ENCODE measurements at places on chromosomes 2 and 18.

DNA sequence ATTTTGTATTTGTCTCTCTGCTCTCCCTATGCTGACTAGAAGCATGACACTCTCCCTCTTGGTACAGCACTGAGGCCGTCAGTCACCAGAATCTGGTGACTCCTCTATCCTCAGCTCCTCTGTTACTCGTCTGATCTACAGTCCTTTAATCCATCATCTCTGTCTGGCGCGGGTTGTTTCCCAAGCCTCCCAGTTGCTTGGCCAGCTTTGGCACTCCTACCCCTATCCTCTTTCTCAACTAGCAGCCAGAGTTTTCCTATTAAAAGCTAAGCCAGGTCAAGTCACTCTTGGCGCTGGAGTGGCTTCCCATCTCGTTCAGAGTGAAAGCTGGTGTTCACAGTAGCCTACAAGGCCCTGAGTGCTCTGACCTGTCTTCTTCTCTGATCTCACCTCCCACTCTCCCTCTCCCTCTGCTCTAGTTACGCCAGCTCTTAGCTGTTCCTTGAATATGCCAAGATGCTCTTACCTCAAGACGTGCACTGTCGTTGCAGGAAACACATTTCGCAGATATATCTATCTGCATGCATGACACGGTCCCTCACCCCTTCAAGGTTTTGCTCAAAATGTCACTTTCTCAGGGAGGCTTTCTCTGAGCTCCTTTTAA, 41.8 kb upstream of the PSME4 start:
- no peak for DNase-seq

DNA sequence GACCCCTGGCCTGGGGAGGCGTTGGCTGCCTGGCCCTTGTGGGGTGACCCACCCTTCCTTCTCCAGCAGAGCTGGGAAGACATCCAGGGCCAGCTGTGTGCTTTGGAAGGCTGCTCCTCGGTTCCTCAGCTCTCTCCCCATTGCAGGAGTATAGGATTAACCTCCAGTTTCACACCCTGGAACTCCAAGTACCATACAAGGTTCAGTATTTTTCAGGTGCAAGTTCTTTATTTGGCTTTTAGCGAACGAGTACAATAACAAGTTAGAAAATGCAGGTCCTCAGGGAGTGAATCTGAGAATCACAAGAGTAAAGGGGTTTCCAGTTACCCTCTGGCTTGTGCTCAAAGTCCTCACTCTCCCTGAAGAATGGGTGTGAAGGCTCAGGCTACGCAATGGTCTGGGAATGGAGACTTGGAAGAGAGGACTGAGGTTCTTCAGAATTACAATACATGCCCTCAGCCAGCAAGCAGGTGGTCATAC, 101.2 kb downstream of the APOB start:
- no peak for DNase-seq

- no peak for DNase-seq
These were observed 51.1 kb downstream of the PLEKHM3 start for GRCh38 chr2:207974216-207974605.

- no peak for DNase-seq
These were observed 490.1 kb upstream of the REG3G start for GRCh38 chr2:78535395-78535794.

- DNase-seq, result no peak
These were observed 87.2 kb downstream of the LPIN1 start for GRCh38 chr2:11833601-11834000.

- DNase-seq, result no peak
These were observed 87.4 kb upstream of the RBMS1 start for GRCh38 chr2:160581035-160581434.

DNA sequence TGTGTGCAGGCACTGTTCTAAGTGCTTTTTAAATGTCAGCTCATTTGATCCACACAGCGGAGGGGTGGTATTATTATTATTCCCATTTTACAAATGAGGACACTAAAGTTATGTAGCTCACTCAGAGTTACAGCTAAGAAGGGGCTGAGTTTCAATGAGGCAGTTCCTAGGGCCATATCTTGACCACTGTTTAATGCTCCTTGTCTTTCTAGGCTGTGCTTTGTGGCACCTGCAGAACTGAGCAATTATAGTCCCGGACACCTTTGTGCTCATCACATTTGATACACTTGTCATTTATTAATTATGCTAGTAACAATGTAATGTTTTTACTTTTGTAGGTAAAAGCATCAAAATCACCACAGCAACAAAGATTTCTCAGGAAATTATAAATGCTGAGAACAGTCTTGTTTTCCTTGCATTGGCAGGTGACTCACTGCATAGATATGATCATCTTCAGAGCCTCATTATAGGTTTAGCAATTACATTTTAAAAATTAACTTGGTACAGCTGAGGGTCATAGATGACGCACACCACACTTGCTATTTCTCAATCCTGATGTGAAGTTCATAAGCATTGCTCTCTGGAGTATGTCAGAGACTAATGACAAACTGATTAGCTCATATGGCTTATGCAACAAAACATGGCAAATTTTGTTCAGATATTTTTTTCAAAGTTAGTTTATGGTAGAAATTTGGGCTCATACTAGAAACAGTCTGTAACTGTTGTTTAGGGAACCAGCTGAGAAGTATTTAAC, 366.8 kb downstream of the TGIF1 start:
- DNase-seq, result no peak

GRCh38 chr18:61949946-61950345, 57.1 kb upstream of the RNF152 start:
- DNase-seq, result no peak

GRCh38 chr2:237552908-237553307, 13.5 kb upstream of the PRLH start:
- DNase-seq, result no peak

- DNase-seq, result no peak
These were observed 4.8 kb upstream of the MRPL44 start for GRCh38 chr2:223952280-223952968.

- DNase-seq, result no peak
These were observed 5.6 kb downstream of the PAX8 start for GRCh38 chr2:113273027-113273551.

DNA sequence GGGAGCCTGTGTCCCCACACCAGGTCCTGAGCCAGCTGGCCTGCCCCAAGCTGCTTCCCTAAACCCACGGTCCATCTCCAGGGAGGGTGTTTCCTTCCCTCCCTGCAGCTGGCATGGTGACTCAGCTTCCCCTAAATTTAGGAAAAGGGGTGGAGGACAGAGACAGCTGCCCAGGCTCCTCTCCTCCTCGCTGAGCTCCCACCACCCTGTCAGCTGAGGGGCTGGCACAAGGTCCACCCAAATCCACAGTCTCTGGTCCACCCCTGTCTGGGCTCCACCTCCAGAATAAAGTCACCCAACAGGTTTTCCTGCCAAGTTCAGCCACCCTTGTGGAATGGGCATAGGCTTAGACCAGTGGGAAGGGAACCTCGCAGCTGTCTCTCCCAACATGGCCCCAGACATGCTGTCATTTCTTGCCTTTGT, 156.5 kb downstream of the TNS1 start:
- no peak for DNase-seq

DNA sequence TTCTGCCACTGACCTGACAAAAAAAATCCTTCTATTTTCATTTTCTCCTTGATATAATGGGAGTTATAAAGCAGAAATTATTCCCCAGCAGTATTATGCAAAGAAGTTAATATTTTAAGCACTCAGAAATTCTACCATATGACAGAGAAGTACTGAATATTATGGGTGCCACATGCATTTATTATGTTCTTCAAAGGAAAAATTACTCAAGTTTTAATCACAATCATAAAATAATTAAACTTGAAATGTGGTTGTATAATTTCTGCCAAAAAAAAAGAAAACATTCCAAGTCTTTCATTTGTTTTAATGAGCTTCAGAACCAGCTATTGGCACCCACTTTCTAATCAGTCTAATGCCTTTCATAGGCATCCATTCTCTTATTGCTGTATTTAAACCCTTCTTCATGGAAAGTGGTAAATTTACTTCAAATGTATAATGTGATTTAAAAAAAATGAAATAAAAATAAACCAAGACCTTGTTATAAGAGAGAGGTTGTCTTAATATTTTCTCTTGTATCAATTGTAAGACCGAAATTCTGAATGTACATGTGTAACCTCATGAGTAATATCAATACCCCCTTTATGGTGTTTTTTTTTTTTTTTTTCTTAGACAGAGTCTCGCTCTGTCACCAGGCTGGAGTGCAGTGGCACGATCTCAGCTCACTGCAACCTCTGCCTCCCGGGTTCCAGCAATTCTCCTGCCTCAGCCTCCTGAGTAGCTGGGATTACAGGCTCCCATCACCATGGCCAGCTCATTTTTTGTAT, 302.3 kb downstream of the IRS1 start:
- no peak for DNase-seq

GRCh38 chr2:191777351-191777750, 69.5 kb downstream of the CAVIN2 start:
- no peak for DNase-seq

GRCh38 chr2:79798776-79799175, 285.9 kb downstream of the CTNNA2 start:
- no peak for DNase-seq

DNA sequence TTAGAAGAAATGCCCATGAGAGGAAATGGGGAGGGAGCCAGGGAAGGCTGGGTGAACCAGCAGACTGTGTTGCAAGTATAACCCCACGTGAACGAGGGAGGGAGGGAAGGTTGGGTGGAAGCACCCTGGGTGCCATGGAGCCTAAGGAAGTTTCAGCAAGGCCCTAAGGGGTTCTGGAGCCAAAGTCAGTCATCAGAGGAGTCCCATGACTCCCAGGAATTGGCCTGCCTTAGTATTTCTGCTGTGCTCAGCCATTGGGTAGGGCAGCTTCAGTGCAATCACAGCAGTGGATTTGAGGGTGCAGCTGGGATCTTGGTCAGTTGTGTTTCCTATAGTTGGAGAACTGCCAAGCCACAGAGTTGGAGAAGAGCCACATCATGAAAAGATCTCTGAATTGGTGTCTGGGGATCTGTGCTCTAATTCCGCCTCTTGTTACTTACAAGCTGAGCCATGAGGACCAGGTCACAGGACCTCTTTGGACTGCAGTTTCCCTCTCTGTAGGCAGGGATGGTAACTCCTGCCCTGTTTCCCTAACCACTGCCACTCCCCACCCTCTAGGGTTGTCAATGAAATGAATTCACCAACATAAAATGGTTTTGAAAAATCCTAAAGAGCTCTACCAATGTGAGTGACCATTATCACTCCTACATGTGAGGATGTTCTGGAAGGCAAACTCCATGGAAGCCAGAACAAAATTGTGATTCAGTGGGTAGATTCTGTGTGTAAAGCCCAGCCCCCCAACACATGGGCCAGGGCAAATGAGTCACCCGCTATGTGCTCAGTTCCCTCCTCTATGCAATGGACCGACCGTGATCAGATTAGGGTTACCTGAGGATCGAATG, 108.9 kb downstream of the CLIP4 start:
- no peak for DNase-seq

DNA sequence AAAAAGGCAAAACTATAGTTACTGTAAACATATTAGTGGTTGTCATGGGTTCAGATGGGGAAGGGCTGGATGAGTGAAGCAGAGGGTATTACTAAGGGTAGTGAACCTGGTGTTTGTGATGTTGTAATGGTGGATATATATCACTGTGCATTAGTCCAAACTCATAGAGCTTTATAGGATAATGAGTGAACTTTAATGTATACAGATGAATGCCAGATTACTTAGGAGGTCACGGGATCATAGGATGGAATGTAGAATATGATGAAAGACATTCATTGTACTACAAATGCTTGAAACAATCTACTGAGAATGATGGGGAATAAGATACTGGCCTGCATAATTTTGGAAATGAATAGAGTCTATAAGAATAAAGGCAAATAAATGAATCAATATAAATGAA, 226.7 kb upstream of the ZNF804A start:
- no peak for DNase-seq

DNA sequence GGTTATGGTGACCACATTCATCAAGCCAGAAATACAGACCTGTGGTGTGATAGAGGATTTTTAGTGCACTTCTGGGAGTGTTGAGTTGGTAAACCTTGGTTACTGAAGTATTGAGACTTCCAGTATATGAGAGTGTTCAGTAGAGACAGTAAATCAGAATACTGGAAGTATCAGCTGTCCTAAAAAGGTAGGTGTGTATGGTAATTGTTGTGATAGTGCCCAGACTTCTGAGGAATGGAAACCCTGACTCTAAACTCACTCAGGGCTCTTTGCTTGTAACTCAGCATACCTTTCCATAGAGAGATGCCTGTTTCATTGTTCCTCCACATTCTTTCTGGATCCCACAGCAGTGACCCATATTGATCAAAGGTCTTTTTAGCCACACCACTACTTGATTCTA, 217.1 kb downstream of the SETBP1 start:
- DNase-seq, result no peak

- DNase-seq, result no peak
These were observed 512.9 kb upstream of the ACVR2A start for GRCh38 chr2:147331790-147332419.

DNA sequence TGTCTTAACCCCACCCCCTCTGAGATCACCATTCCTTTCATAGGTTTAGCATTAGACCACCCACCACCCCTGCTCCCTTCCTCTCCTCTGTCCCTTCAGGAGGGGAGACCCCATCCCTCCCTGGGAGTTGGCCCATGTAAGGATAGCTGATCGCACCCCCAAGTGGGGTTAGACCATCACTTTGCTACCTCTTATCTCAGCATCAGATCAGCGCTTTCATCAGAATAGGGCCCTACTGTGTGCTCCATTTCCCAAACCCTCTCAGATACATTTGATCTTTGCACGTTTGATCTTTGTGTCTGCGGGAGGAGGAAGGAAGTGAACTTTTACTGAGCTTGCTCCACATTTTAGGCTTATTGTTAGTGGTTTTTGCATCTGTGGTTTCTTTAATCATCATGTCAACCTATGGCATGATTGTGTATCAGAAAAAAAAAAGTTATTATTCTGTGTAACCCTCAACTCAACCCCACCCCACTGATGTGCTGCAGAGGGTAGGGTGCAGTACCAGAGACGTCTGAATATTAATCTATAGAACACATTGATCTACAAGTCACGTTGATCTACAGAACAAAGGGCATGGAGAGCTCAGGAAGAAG, 81.2 kb downstream of the PDCL3 start:
- DNase-seq, result no peak

DNA sequence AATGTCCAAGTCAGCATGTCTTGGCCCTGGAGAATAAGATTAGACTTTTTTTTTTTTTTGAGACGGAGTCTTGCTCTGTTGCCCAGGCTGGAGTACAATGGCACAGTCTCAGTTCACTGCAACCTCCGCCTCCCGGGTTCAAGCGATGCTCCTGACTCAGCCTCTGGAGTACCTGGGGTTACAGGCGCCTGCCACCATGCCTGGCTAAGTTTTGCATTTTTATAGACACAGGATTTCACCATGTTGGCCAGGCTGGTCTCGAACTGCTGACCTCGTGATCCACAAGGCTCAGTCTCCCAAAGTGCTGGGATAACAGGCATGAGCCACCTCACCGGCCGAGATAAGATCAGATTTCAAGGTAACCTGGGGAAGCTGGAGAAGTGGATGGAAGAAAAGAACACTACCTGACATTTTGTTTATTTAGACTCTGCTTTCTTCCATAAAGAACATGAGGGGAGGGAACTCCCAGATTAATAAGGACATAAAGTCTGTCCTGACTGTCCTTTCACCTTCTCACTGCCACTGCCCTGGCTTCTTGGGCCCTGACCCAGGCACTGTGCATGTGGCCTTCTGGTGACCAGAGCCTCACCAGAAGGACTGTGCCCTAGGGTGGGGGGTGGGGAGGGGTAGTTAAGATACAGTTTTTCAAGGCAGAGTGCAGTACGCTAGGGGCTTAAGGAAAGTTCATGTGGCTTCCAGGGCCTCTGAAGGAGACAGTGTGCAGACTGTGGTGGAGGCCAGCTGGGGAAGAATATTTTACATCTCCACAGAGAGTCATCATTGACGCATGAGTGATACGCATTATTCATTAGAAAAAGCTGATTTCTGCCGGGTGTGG, 4.8 kb upstream of the IMPA2 start:
- DNase-seq, result no peak

Measured in cortex of kidney (tissue), 1 donor.